Stimulated activated CD8-positive, alpha-beta memory T cell treated with anti-CD3 and anti-CD28 coated beads, Interleukin-4, amount 100 ng/mL, for 1 hour (primary cell): ENCODE measurements at places on chromosomes 12 and 14.

- no peak for DNase-seq
These were observed at the start of gene NPAS3 for GRCh38 chr14:32938719-32939253. Gene NPAS3 (plus strand): TSS chr14:32938879.

GRCh38 chr14:32601906-32602305 is 272.8 kb downstream of the AKAP6 start:
- DNase-seq, result no peak

GRCh38 chr14:46136456-46136855 is 515.1 kb downstream of the RPL10L start:
- no peak for DNase-seq

GRCh38 chr12:22828066-22828465 is 203.1 kb downstream of the ETNK1 start:
- DNase-seq, result no peak

DNA sequence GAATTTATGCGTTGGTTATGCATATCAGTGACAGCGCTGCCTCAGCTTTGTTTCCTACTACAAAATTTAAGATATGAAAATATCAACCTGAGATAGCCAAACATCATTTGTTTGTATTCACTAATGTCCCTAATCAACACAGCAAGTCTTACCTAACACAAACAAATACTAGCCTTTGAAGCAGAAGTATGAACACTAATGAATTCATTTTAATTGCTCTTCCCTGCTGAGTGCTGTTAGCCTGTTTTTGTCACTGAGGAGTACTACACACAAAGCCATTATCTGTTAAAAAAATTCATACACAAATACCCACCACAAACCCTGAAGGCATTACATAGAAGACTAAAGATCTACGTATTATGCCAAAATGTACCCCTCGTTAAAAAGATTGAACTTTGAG is 150.8 kb downstream of the HELB start:
- no peak for DNase-seq

DNA sequence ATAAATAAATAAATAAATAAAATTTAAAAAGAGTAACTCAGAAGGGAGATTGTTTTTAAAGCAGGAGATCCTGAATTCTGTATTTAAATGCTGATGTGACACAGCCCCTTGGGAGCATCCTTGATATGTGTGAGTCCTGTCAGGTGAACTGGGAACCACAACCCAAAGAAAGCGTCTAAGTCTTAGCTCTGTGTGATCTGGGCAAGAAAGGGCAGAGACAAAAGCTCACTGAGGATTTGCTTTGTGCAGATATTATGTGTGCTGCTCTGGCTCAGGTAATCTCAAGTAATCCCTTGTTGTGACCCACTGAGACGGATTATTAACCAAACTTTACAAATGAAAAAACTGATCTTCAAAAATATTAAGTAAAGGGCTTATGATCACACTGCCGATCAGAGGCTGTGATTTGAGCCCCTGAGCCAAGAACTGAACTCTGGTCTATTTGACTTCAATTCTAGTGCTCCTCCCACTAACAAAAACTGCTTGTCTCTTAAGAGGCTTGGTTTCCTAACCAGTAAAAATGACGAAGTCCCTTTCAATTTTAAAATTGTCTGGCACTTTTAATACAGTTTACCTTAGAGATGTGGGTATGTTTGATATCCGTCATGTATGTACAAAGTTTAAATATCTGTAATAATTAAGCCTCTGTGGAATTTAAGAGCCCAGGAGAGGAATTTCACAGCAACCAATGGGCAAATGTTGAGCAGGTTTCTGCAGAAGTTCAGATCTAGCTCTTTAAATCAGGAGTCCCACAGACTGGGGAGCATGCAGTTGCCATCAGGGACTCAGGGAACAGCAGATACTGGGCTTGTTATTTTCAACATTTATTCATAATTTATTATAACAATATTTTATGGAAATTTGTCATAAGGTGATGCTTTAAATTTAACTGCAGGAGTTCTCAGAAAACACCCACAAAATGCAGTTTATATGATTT is 46.1 kb downstream of the CPM start:
- no peak for DNase-seq

DNA sequence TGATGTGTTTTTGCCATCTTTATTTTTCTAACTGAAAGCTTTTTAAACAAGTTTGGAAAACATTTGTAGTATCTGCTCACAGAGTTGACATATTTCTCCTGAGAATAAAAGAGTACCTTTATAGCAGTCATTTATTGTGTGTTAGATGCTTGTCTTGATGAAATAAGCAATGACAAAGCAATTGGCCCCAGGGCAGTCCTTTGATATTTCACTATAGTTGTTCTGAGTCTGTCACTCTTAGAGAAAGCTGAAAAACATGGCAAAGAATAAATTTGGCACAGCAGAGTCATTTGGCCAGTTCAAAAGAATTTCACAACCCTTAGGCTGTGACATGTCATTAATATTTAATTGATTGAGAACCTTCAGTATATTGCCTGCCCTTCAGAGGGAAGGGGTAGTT is 166.2 kb downstream of the PTPRO start:
- no peak for DNase-seq

DNA sequence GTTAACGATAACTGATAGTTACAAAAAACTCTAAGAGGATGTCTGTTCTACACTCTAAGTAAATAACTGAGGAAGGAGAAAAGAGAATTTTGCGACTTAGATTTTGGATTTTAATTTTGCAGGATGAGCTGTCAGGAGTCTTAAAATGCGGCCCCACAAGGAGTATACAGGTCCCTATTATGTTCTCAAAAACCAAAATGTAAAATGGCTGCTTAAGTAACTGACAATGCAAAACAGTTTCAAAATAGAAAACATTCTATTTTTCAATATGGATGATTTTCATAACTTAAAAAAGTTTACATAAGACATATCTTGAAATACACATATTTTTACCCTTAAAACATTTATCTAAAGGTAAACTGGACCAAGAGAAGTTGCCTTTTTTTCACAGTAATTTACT is 2.6 kb downstream of the CD69 start:
- no peak for DNase-seq

DNA sequence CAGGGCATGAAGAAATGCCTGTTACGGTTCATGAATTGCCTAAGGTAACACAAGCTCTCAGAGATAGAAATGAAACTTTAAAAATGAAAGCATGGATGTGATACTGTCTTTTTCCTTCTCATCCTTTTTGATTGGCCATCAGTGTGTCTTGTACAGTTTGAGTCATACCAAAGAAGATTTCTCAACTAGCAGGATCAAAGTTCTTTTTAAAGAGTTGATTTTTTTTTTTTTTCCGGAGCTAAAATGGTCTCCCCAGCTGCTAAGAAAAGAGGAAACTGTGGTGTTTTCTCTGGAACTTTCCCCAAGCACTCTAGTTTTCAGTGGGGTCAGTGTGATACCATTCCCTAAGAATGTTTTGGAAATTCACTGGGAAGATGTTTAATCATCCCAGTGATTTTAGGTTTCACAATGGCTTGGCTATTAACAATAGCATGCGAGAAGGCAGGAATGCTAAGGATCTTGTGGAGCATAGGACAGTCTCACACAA is 105.0 kb downstream of the ETNK1 start:
- no peak for DNase-seq

GRCh38 chr12:52870361-52871290 is 21.8 kb upstream of the KRT78 start:
- peak; percentile 70 for DNase-seq

DNA sequence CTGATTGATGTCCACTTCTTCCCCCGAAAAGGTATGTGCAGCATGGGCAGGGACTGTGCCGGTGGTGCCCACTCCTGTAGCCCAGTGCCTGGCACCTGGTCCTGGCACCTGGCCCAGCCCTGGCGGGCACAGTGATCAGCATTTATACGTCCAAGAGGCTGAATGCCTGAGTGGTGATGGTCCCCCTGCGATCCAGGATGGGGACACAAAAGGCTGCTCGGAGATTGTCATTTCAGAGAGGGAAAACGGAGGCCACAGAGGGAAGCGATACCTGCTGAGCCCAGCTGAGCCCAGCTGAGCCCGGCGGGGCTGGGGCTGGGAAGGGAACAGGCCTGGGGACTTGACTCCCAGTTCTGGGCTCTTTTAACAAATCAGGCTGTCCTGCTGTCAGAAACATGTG is 55.8 kb downstream of the PRIMA1 start:
- DNase-seq, result no peak

DNA sequence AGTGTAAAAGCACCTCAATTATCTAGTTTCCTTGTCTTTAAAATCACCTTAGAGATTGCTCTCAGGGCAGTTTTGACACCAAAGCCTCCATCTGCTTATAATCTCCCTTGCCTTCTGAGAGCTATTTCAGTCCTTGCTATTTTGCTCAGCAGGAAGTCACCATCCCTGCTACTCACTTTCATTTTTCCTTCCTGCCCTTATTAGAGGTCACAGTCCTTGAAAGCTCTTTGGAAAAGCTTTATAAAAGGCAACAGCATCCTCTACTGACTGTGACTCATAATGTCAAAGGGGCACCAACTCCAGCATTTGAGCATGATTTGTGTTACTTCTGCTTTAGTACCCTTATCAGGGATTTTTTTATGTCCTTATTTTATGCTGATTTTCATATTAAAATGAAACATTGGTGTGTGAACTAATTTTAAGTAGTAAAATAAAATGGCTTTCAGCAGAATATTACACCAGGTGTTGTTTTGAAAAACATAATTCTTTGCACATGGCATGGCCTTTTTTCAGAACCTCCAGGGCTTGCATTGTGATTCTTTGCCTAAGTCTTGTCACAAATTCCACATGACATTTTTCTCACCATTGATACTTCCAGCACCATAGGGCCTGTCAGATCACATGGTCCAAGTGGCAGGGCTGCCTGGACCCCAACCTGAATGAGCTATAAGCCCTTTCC is 213.0 kb downstream of the ADAMTS20 start:
- DNase-seq, result no peak

- no peak for DNase-seq
These were observed at the start of gene SLC6A15 for GRCh38 chr12:84912198-84913128. Gene SLC6A15 (minus strand): TSS chr12:84912799. CDS start chr12:84892120, 20,679 bp downstream.

DNA sequence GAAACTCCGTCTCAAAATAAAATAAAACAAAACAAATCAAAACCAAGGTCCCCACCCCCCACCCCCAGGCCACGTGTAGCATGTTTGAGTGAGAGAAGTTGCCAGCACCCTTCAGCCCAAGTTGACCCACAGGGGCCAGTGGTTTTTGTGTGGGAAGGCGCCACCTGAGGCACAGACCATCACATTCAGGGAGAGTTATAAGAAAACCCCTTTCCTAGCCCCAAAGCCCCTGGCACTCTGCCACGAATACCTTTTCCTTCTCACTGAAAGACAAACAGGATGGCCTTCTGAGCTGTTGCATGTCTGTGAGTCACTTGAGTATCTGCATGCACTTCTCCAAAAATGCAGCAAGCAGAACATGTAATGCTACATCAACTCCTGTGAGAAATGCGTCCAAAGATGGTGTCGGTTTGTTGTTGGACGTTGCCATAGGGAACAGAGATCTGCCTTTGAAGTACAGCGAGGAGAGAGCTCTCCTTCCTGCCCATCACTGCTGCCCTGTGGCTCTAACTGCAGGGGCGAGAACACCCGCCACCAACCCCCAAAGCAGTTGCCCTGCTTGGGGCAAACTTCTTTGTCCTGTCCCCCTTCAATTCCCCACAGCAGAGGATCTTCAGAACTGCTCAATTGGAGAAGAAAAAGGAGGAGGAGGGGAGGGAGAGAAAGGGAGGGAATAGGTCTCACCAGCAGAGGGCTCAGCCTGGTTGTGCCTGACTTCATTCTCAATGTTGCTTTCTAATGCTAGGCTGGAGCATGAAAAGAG is 2.7 kb upstream of the TRAF3 start:
- DNase-seq, result no peak

GRCh38 chr12:68336889-68337303 is 4.7 kb upstream of the MDM1 start:
- no peak for DNase-seq

DNA sequence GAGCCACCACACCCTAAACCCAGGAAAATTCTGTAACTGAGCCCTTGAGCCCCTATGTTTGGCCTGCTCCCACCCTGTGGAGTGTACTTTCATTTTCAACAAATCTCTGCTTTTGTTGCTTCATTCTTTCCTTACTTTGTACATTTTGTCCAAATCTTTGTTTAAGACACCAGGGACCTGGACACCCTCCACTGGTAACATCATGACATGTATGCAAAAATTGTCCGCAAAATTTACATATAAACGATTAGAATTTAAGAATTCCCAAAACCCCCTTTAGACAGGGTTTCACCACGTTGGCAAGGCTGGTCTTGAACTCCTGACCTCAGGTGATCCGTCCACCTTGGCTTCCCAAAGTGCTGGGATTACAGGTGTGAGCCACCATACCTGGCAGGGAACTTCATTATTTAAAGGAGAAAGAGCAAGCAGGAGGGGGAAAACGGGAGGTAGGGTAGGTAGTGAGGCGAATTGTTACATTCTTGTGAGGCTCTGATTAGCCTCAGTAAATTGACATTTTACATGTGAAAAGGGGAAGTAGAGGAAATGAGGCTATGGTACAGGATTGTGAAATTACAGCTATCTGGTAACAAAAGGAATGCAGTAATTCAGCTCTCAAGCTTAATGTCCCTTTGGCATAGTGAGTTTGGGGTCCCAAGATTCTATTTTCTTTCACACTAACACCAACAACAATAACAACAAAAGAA is 27.6 kb downstream of the TUBA1A start:
- no peak for DNase-seq

DNA sequence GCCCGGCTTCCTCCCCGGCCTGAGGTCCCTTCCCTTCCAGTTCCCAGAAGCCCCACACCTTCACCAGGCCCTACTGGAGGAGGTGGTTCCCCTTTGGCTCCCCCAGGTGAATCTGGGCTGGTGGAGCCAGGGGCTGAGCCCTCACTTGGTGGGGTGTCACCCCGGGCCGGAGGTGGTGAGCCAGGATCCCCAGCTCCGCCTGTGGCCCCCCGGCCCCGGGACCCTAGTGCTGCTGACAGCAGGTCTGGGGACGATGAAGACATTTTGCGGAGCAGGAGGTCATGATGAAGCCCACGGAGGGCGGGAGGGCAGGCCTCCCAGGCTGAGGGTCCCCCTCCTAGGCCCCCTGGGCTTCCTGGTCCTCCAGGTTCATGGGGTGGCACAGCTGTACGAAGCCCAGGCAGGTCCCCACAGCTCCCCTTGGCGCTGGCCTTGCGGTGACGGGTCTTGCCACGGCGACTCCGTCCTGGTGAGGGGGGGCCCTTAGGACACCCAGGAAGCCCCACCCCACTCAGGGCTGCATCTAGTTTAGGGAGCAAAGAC is 16.6 kb downstream of the MAP3K12 start:
- DNase-seq, result no peak

- peak; percentile 29 for DNase-seq
These were observed 21.3 kb downstream of the TBX3 start for GRCh38 chr12:114662512-114663177.

GRCh38 chr14:37083599-37083998 is 88.8 kb downstream of the SLC25A21 start:
- no peak for DNase-seq

DNA sequence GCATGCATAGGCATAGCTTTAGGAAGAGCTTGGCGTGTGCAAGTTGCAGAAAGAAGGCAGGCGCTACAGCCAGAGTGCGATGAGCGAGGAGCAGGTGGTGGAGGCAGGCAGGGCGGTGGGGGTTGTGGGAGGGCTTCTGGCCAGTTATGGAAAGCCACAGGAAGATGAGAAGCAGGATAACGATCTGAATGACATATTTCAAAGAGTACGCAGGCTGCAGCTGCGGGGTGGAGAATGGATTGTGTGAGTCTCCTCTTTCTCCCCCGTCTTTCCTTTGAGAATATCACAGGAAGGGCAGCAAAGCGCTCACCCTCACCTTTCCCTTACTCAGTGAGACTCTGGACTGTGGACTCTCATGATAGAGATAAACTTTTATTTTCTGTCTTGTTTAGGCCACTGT is 48.7 kb upstream of the PLXNC1 start:
- DNase-seq, result no peak
